ENCODE measurements at places on chromosomes 2 and 18.

GRCh38 chr2:231357048-231357447 is 38.5 kb upstream of the B3GNT7 start:
- DNase-seq, result no peak

- DNase-seq, result no peak
Measured at GRCh38 chr2:189109921-189110397, 69.6 kb downstream of the COL5A2 start.

DNA sequence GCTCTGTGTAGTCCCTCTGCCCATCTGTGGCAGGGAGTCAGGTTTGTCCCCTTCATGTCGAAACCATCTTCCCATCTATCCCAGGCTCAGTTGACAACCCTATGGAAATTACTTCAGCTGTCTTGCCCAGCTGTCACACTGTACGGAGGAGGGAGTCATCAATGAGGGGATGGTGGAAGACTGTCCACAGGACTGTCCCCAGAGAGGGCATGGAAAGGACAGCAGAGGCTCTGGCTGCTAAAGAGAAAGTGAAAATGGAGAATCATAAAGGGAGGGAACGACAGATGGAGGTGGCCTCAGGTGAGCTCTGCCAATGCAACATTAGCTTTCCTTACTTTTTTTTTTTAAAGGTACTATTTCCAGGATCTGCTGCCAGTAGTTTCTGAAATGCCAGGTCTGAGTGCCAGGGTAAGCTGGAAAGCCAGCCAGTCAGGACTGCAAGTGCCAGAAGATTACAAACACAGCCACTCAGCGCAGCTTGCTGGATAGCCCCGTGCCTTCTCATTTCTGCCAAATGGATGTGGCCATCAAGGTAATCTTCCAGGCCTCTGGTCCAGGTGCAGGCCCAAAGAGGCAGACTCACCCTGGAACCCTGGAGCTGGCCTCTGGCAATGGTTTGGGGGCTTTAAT is 192.8 kb downstream of the AGPS start:
- no peak for DNase-seq

GRCh38 chr2:24490181-24490689 is 819 bp upstream of the NCOA1 start:
- no peak for DNase-seq

DNA sequence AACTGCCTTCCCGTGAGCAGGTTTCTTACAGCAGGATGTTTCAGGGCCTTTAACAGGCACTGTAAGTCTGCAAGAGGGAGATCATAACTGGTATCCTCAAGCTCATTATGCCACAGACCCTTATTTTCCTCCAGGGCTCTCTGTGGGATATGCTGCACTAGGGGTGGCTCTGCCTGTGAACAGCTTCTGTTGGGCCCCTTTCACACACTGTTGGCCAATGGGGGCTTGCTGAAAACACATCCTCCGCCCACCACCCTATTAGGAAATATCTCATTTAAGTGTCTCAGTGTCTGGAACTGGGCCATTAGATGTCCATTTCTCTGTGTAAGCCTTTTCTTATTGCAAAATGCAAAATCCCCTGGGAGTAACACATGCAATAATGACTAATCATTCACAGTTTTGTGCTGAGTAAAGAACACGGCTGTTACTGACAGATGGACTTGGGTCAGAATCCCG is 414.3 kb upstream of the HS6ST1 start:
- no peak for DNase-seq

GRCh38 chr2:81437456-81438000 is 1133.0 kb upstream of the LRRTM1 start:
- no peak for DNase-seq

DNA sequence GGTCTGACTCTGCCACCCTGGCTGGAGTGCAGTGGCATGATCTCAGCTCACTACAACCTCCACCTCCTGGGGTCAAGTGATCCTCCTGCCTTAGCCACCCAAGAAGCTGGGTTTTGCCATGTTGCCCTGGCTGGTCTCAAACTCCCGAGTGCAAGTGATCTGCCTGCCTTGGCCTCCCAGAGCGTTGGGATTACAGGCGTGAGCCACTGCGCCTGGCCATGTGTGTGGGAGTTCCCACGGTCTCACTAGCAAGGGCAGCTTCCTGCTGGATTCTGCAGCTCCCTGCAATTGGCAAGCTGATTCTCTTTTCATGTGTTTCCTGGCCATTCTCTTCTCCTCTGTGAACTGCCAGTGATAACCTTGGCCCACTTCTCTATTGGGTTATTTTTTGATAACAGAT is 84.0 kb downstream of the USP40 start:
- no peak for DNase-seq

- no peak for DNase-seq
Measured at GRCh38 chr2:14750433-14750832, 117.9 kb downstream of the LRATD1 start.

GRCh38 chr2:232955856-232956255 is 57.2 kb downstream of the NGEF start:
- DNase-seq, result no peak

DNA sequence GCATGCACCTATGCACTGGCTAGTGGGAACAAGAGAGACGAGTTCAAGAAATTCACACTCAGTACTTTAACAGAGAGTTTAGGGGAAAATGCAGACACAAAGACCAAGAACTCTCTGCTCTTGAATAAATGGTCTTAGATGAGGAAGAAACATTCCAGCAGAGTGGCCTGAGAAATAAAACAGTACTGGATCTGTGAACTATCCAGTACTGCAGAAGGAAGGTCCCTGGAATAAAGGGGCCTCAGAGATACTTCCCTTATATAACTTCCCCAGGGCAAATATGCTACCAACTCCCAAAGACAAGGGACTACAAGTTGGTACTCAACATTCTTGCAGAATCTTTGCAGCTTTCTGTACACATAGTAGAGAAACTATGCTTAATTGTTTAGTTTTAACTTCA is 70.9 kb upstream of the ARL5A start:
- no peak for DNase-seq

- no peak for DNase-seq
Measured at GRCh38 chr2:223554923-223555322, 47.2 kb downstream of the SCG2 start.

GRCh38 chr2:229133155-229133772 is 137.8 kb downstream of the PID1 start:
- no peak for DNase-seq

DNA sequence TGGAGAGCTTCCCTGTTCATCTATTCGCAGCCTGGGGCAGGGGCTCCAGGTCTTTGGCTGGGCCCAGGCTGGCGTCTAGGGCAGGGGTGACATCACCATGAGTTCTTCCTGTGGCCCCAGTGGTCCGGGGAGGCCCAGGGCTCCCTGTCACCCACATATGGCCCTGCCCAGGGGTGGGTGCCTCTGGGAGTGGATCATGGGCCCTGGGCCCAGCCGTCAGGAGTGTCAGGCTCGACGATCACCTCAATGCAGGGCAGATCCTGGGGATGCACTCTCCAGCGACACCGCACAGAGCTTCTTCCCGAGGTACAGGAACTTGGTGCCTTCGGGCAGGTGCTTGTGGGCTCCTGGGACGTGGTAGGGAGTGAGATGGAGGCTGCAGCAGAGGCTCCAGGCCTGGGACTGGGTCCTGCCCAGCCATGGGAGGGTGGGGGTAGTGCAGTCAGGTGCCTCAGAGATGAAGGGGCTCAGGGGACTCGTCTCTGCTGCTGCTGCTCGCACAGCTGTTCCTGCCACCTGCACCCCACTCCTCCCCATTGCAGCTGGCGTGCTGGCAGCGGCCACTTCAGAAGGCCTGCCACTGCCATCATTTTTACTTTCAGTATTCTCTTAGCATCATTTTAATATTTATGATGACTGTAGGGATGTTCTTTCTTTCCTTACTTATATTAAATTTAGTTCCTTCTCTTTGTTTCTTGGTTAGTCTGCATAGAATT is 196.0 kb upstream of the VRK2 start:
- DNase-seq, result no peak

- no peak for DNase-seq
Measured at GRCh38 chr2:162465430-162465829, 121.5 kb downstream of the GCA start.

DNA sequence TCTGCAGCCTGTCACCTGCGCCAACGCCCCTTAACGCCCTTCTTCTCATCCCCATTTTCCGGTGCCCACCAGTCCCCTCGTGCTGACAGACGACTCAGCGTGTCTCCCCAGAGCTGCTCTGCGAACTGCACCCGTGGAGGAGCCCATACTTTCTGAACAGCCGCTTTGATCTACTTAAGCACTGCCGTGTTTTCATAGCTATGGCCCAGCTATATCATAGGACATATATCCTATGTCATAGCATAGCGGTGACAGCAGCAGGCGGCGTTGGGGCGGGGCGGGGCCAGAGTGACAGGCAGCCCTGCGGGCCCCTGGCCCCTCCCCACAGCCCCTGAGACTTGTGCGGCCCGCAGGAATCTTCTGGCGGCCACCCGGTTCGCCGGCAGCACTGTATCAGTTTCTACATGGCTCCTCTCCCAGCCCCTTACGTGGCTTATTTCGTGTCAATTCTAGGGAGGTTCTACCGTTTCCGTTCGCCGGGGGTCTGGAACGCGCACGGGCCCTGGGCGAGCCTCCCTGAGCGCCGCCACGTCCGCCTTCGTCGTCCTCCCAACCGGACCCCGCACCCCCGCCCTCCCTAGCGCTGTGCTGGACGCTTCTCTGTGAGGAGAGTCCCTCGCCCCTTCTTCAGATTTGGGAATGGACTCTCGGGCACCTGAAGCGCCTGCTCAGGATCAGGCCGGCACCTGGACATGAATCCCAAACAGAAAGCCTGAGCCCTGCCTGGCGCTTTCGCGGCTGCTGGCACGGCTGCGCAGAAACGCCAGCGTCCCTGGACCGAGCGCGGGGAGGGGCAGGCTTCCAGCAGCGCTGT is 35.4 kb downstream of the PTPN18 start:
- DNase-seq, result no peak

DNA sequence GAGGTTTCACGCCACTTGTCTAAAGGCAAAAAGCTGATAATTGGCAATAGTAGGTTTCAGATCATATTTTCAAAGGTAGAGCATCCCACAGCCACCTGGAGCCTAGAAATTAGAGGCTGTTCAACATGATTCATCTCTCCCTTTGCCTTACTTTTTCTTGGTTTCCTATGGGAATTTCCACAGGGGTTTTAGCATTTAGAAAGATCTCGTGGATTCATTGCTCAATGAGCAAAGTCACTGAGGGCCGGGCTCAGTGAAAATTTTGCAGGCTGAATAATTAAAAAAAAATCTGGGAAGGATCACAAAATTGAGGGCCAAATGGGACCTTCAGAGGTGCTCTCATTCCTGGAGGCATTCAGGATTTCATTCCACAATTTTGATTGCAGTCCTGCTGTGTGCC is 137.1 kb downstream of the VAPA start:
- DNase-seq, result no peak

- no peak for DNase-seq
Measured at GRCh38 chr2:142873831-142874287, 3.6 kb upstream of the KYNU start.

DNA sequence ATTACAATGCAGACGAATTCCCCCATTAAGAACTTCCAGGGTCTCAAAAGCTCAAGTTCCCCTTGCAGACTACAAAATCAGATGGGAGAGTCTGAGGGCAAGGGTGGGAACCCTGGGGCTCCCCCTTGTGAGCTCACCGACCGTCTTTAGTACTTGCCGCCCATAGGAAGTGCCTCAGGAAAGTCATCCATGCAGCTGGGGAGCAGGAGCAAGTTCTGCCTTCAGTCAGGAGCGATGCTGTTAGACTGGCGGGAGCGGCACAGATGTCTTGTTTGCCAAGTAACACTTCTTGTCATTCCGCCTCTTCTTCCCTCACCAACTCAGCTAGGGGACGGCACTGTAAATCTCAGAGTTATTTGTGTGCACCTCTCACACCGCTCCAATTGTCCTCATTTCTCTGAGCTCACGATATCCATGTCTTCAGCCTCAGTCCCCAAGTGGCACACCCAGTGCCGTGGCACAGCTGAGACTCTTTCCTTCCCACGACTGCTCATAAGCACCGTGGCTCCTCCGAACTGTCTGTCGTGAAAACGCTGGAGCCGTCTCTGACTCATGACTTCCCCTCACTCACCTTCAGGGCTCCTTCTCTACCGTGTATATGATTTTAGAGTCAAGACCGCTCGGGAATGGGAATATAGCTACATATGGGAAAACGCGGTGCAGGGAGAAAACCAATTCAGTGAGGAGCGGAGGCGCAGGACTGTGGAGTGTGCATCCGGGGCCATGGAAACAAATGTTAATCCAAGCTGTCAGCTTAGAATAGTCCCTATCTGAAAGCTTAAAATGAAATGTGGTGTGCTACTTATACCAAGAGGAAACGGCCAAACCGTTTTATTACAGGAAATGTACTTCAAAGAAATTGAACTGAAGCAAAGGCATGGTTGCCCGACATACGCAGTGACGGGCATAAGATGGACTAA is 34.0 kb downstream of the UXS1 start:
- no peak for DNase-seq

- DNase-seq, result no peak
Measured at GRCh38 chr2:166891727-166892126, 3.4 kb downstream of the XIRP2 start.

- DNase-seq, result no peak
Measured at GRCh38 chr18:41965634-41966255, 10.7 kb downstream of the PIK3C3 start.

GRCh38 chr2:120314690-120315366 is 31.1 kb upstream of the INHBB start:
- no peak for DNase-seq

DNA sequence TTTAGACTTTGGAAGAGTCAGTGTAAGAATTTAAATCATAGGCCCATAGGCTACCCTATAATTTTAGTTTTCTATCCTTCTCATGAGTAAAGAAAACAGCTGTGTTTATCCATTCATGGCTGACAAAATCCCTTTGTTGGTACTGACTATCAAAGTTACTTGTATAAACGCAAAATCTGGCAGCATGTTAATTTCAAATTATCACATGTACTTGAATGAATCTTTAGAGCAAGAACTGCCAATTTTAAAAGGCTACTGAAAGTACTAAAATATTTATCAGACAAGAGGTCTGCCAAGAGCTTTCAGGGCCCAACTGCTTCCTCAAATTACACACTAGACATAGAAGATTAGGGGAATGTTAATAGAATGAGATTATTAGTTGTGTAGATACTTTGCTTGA is 66.6 kb downstream of the MYL12B start:
- DNase-seq, result no peak

GRCh38 chr18:679516-679915 is 22.1 kb downstream of the TYMS start:
- no peak for DNase-seq

DNA sequence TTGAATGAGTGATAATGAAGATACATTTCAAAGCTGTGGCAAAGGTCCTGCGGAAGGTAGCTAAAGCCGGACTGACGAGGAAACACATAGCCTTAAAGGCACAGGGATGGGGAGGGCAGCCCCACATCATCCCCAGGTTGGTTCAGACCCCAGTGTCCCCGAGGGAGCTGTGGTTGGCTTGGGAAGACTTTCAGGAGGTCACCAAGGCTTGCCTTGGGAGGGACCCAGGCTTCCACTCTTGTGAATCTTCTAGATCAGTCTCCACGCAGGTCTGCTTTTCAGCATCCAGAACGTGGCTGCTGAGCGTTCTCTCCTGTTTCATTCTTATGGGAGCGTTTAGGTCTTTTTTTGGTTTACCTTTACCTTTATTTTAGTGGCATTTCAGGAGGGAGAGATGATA is 16.8 kb downstream of the KIF1A start:
- no peak for DNase-seq

GRCh38 chr2:176157499-176158185 is 535 bp downstream of the HOXD3 start:
- no peak for DNase-seq

All from glomerular endothelial cell (primary cell).